CD4-positive, alpha-beta T cell treated with Interleukin-1 beta for 1 hour (primary cell): ENCODE measurements at places on chromosomes 2 and 18.
A peak's percentile ranks its signal among the peaks of the same experiment; 100 is the strongest.

- DNase-seq: no peak
Measured at GRCh38 chr2:237962432-237963084, 4.3 kb upstream of the UBE2F start.

DNA sequence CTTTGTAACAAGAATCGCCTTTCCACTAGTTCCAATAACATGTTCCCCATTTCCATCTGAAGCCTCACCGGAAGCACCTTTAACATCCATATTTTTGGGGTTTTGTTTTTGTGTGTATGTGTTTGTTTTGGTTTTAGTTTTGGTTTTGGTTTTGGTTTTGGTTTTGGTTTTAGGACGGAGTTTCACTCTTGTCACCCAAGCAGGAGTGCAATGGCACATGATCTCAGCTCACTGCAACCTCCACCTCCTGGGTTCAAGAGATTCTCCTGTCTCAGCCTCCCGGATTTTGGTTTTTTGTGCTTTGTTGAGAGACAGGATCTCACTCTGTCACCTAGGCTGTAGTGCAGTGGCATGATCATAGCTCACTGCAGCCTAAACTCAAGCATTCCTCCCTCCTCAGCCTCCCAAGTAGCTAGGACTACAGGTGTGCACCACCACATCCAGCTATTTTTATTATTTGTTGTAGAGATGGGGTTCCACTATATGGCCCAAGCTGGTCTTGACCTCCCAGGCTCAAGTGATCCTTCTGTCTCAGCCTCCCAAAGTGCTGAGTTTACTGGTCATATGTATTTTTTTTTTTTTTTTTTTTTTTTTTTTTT lies 36.3 kb downstream of the TGOLN2 start:
- DNase-seq: peak; percentile 49

DNA sequence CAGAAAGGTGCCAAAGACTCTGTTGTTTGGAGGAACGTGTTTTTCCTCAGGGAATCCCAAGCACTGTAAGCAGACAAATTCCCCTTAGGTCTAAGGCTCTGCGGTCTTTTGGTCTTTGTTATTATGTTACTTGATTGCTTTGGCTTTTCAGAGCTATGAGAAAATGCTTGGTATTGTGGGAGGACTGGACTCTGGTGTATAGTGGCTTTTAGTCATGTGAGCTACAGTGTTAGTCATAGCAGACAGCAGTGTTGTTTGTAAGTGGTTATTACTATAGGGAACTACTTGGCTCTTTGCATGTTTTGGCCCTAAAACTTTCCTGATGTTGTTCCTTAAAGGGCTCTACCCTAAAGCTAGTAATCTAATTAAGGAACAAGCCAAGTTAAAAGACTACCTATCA lies 956.2 kb upstream of the LRATD1 start:
- no peak for DNase-seq

DNA sequence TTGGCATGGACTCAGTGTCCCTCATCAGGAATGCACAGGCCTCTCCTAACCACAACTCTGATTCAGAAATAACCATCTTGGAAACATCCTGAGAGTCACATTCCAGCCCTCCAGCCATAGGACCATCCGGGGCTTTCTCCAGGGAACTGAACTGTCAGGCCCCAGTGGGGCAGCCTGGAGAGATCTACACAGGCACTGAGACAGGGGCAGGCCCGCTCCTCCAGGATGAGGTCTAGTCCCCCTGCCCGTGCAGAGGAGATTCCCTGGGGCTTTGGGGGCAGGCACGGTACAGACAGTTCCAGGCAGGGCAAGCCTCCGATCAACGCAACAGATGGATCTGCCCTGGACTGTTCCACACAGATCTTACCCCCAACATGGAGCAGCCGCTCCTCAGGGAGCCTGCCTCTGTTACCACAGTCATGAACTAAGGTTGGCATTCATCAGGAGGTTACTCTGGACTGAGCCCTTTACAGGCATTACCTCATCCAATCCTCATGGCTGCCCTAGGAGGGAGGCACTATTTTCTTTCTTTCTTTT lies 12.0 kb downstream of the KCNK3 start:
- no peak for DNase-seq

DNA sequence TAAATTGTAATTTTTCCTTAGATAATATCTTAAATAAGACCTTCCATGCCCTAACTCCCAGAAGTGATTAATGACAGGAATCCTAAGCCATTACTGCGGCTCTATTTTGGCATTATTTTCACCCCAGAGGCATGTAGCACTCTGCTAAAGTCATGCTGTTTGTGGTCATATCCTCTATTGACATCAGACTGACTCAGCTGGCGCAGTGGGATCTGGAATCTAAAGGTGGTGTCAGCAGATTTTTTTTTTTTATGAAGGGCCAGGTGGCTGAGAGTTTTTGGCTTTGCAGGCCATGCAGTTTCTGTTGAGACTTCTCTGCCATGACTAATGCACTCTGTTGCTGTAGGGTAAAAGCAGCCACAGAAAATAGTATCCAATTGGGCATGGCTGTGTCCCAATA lies 64.1 kb upstream of the ACVR1C start:
- DNase-seq: no peak

DNA sequence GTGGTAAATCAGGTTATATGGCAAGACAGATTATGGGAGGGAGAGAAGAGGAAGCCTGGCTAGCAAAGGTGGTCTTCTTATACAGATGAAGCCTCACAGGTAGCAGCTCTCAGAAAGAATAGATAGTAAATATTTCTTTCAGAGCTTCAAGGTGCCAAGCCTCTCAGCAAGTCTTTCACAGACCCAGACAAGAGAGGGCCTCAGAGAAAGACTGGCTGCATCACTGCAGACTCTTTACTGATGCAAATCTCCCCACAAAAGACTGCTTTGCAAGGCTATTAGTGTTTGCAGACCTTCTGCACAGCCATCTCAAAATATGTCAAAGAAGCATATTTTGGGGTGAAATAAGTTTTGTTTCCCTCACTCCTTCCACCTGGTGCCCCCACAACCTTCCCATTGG lies 372.4 kb upstream of the RND3 start:
- no peak for DNase-seq
